ENCODE measurements at places on chromosomes 13 and 19.

DNA sequence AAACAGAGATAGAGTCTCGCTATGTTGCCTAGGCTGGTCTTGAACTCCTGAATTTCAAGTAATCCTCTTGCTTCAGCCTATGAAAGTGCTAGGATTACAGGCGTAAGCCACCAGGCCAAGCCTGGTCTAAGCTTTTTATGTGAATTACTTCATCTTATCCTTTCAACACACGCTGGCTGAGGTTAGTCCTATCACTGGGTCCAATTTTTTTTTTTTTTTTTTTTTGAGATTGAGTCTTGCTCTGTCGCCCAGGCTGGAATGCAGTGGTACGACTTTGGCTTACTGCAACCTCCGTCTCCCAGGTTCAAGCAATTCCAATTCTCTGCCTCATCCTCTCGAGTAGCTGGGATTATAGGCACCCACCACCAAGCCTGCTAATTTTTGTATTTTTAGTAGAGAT, 10.4 kb downstream of the MYO1F start:
- no peak for DNase-seq

- no peak for DNase-seq
These were observed 26.6 kb downstream of the SIGLEC7 start for GRCh38 chr19:51168564-51169282.

GRCh38 chr13:47976325-47976724, 24.7 kb downstream of the SUCLA2 start:
- DNase-seq, result no peak

DNA sequence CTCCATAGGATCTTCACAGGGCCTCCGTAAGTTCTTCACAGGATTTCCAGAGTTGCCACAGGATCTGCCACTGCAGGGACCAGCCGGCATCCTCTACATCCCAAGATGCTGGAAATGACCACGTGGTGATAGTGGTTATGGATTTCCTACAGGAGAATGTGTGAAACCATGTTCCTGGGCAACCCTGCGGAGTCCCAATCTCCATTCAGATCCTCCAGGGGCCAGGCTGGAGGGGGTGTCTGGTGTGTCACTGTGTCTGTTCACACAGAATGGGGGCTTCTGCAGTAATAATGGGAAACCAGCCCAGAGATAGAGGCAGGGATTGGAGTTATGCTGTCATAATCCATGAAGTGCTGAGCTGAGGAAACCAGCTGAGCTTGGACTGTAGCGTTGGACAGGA, 8.6 kb downstream of the LILRA6 start:
- no peak for DNase-seq

GRCh38 chr13:45238945-45239795, 38.3 kb upstream of the KCTD4 start:
- no peak for DNase-seq

GRCh38 chr13:29319451-29319850, 276.0 kb downstream of the SLC7A1 start:
- DNase-seq, result no peak

GRCh38 chr13:41917641-41918040, 43.3 kb downstream of the VWA8 start:
- no peak for DNase-seq

DNA sequence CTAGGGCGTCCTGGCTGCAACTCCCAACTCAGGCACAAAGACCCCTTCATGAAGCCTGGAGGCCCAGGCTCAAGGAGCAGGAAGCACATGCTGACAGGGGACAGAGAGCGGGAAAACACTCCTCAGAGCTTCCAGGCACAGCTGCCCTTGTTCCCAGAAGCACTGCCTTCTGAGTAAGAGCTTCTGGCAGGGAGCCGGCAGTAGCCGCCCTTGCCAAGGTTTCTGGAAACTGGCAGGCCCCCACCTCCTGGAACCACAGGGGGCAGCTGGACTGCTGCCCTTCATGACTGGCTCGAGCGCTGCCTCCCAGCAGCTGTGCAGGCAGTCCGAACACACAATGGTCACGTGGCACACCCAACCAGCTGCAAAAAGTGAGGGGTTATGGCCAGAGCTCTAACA, 33.6 kb upstream of the EPHX3 start:
- DNase-seq, result no peak

DNA sequence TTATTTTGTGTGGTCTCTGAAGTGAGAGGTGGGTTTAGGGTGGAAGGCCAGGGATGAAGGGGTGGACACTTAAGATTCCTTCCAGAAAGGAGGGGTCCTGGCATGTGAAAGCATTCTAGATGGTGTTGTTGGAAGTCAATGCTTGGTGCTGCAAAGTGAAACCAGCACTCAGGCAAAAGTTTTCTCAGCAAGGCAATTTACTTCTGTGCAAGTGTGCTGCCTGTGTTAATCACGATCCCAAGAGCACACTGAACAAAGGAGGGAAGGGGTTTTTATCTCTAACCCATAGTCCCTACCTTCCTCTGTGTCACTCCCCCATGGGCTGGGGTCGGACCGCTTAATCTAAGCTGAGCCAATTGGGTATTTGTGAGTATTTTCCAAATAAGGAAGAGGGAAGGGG, 1.3 kb downstream of the ZNF134 start:
- no peak for DNase-seq

DNA sequence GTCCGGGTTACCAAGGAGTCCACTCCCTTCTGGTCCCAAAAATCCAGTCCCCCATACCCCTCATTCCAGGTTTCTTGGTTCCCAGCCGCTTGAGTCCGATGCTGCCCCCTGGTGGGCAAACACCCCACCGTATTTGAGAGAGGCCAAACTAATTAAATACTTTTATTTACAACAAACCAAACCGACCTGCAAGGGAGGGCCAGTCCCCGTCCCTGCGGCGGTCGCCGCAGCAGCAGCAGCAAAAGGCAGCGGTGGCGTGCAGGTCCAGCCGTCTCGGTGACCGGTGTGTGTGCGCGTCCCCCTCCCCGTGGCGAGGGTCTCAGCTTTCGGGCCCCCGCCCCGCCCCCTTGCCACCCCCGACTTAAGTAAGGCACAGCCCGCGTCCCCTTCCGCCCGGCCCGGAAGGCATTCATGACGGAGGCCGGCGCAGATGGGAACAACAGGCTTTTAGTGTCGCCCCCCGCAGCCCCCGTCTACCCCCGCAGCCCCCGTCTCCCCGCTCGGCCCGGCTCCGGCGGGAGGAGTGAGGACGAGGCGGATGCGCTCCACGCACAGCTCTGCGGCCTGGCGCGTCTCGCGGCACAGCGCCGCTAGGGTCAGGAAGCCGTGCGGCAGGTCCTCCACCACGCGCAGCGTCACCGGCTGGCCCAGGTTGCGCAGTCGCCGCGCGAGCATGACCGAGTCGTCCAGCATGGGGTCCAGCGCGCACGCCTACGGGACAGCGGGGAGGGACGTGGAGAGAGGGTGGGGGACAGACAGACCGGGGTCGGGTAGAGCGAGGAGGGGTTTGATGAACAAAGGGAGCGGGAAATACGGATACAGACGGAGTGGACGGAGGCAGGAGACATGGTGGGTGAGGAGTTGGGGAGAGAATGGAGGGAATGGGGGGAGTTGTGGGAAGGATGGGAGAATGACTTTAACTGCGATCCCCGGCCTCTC, 11.5 kb upstream of the CNFN start:
- peak; percentile 45 for DNase-seq

DNA sequence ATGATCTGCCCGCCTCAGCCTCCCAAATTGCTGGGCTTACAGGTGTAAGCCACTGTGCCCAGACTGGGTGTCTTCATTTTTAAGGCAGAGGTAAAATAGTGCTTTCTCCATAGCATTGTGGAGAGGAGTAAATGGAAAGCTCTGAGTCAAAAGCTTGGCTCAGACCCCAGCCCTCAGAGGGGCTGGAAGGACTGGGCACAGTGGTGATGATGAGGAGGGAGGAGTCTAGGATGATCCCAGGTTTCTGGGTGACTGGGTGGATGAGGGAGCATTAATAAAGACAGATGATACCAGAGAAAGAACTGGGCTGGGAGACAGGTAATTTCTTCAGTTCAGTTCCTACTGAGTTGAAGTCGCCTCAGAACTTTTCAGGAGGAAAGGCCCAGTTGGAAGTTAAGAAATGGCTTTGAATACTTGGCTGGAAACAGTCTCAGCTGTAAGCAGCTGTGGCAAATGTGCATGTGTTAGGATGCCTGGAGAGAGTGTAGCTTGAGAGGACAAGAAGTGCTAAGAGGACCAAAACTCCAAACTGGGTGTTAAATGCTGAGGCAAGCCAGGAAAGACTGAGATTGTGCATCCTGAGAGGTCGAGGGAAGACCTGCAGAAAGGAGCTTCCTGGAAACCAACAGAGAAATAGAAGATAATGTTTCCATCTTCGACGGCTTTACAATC, 37.1 kb upstream of the MEDAG start:
- no peak for DNase-seq

- DNase-seq, result no peak
These were observed 63.4 kb downstream of the EFNB2 start for GRCh38 chr13:106471957-106472543.

- no peak for DNase-seq
These were observed 27.3 kb upstream of the EDDM13 start for GRCh38 chr19:56245121-56245740.

DNA sequence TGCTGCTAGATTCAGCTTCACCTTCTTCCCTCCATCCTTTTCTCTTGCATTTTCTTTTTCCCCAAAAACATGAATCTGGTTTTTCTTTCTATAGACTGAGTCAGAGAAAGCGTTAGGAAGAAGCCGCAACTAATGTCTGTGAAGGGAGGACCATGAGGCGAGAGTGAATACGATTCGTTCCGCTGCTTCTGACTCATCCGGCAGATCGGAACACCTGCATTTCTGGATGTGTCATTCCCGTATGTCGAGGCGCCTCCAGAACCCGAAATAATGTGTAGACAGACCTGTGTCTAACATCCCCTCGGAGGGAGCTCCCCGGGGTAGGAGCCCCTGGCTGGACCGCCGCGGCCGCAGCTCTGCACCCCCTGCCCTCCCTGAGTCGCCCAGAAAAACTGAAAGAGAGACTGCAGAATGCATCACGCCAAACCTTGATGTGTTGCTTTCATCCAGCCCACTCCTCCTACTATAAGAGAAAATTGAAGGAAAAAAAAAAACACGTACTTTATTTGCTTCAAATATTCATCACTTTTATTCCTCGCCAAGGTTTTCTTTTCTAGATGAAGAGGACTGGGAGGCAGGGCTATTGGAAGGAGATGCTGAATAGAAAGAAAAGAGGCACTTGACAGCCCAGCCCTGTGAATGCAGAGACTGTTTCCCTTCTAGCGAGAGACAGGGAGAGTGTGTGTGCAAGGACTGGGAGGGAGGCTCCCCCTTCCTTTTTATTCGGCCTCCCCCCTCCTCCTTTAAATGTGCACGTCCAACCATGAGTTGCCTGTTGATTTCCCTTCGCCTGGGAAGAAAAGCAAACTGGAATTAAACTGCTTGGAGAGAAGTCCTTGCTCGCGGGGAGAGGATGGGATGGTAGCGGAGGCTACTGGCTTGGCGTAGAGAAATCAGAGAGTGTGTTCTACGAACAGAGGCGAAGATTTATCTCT, 616 bp upstream of the PCDH17 start:
- DNase-seq, result no peak

DNA sequence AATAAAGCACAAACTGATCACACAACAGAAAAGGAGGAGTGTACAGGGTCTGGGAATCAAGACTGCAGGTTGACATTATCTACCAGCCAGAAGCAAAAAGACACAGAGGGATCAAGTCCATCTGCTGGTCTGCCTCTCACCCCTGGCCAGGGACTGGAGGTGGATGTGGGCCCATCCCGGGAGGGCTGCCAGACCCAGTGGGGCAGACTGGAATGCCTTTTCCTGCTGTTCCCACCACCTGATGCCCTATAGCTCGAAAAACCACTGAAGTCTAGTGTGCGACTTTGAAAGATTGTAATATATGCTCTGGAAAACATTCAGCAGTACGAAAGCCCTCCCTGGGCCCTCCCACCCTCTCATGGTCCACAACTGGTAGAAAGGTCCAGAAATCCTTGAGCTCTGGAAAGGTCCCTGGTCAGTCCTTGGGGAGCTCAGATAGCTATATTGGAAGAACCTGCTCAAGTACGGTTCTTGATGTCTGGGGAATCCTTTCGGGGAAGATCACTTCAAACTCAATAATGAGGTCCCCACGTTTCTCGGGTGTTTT, 2.6 kb downstream of the DNAJB1 start:
- no peak for DNase-seq

- peak; percentile 66 for DNase-seq
These were observed 65.1 kb downstream of the FLT1 start for GRCh38 chr13:28429685-28430290.

DNA sequence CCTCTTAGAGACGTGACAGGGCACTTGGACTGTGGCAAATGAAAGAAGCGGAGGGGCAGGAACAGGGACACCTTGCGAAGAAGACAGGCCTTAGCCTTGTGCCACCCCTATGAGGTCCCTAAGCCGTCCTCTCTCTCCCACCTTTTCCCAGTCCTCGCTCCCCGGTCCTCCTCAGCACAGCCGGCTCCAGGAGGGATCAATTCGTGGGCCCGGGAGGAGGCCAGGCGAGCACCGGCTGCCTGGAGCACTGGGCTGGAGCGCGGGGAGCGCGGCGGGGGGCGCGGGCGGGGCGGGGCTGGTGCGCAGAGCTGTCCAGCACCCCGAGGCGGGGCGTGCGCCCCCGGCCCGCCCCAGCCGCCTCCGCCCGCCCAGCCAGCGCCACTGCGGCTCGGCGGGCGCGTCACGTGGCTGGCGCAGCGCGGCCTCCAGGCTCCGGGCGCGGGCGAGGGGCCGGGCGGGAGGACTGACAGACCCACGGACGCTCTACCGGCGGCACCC, at the start of gene LRP3:
Gene LRP3, plus strand, starts transcription at position 466 of the 498 bp plus-strand sequence. CDS start 456 bp downstream, outside the sequence.
- peak; percentile 8 for DNase-seq

DNA sequence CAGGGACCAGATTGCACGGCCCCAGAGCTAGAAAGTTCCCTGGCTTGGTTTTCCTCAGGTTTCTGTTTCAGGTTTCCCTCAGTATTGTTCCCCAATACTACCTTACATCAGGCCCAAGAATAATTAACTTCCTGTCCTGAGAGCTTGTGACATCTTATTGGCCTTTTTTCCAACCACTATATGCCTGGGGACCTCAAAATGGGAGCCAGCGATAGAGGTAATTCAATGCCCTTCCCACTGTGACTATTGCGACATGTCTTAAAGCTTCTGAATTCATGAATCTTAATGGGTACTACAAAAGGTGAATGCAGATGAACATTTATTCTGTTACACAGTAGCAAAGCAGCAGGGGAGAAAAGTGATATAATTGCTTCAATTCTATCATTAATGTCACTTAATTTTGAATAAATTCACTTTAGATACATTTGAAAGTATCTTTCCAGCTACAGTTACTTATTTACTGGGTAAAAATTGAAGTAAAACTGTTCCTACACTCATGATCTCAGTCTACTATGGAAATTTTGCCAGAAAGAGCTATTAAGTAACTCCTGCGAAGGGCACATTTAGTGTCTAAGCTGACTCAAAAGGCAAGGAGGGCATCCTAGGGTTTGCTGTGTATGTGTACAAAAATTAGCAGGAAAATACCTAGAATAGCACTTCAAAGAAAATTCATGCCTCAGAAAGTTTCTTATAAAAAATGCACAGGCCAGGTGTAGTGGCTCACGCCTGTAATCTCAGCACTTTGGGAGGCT, 4.1 kb downstream of the CRYL1 start:
- peak; percentile 21 for DNase-seq

GRCh38 chr13:26910754-26911465, 150.3 kb upstream of the GPR12 start:
- no peak for DNase-seq

DNA sequence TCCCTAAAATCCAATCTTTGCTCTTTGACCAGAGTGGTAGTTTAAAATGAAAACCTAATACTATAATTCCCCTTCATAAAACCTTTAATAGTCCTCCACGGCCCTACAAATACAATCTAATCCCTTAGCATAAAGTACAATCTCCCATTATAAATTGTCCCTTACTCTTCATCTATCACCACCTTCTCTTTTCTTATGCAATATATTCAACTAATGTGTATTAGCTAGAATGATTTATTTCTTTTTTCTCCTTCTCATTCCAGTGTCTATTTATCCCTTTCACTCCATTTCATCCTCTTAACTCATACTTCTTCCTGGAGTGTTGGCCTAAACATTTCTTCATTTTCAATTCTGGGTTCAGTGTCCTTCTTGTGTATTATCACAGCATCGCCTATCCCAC, 872.1 kb upstream of the PCDH20 start:
- DNase-seq, result no peak
